ENCODE measurements at places on chromosomes 1 and 21.

DNA sequence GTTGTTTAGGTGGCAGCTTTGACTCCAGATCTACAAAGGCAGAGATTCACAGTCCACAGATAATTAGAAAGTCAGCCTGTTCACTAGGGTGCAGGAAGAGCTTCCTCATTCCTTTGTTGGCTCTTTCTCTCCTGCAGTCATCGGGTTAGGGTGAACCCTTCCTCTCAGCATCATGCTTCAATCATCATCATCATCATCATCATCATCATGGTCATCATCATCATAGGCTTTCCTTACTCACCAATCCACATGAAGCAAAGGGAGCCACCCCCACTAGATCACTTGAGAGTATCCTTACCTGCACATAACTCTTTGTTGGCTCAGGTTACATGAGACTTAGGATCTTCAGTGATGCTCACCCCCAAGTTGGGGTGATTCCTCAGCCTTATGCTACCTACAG is 19.0 kb downstream of the MPZ start:
- no peak for DNase-seq

- no peak for DNase-seq
Observed at GRCh38 chr21:44540741-44541288, 820 bp upstream of the KRTAP10-1 start.

- DNase-seq: no peak
Observed at GRCh38 chr1:230707732-230708630, 5.9 kb downstream of the AGT start.

- no peak for DNase-seq
Observed at GRCh38 chr1:36861375-36861774, 172.9 kb downstream of the GRIK3 start.
